ENCODE measurements at places on chromosomes 3 and 15.

DNA sequence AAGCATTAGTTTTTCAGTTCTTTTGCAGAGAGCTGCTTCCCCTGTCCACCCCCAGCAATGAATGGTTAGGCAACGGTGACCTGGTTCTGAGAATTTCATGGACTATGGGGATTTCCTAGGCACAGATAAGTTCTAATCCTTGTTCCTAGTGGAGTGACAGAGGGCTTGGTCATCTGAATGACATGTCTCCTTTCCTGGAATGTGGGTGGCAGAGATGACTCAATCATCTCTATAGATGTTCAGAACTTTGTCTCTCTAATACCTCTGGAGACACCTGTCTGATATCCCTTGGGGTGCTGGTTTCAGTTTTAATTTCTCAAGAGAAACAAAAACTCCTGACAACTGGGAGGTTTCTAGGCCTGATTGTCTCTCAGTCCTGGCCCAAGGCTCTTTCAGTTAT lies 10.4 kb downstream of the PLA2G4E start:
- no peak for DNase-seq

DNA sequence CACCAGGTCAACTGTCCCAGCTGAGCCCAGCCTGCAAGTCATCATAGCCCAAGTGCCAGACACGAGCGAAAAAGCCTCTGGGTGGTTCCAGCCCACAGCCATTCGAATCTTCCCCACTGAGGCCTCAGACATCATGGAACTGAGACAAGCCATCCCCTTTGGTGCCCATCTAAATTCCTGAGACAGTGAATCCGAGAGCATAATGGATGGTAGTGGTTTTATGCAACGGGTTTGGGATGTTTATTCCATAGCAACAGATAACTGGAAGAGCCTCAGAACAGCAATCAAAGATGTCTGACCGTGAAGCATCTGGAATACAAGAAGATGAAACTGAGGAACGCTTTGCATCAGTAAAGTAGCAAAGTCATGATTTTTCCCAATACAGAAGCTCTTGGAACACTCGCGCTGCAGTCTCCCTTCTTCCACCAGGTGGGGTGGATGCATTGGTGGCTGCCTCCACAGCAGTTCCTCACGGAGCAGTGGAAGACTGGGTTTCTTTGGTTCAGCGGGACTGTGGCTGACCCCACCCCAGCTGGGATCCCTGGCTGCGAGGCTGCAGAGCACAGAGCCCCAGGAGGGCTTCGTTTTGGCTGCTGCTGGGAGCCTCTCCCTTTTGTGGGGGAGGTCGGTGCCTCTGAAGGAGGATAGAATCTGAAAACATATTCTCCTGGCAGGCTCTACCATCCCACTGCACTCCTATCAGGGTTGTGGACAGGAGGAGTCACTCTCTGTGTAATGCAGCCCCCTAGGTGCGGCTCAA lies 26.4 kb upstream of the PDE8A start:
- DNase-seq = peak; percentile 0

GRCh38 chr3:133532951-133533350 lies 40.5 kb upstream of the CDV3 start:
- no peak for DNase-seq

DNA sequence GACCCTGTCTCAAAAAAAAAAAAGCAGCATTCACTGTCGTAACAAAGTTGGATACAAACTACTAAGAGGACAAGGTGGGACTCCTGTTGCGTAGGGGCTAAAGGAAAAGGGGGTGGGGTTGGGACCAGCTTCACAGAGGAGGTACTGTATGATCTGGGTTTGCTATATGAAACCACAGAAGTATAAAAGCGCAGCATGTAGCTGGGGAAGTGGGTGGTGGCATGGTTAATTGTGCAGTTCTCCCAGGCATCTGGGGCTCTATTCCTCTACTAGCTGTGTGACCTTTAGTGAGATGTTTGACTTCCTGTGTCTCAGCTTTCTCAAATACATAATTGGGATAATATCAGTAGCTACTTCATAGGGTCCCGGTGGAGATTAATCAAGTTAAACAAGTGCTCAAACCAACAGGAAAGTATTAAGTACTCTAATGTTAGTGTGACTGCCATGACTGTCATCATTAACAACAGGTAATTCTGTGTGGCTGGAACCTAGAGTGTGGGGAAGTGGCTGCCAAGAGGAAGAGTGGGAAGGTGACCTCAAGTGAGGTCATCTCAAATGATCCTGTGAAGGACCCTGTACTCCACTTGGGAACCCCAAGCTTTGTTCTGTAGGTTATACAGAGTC lies 11.5 kb downstream of the PARP16 start:
- no peak for DNase-seq

Data from NCI-H1436 treated with DMSO at 0.1 percent for 48 hours (cell line).